T-cell (primary cell): ENCODE measurements at places on chromosomes 7 and 10. TPM values are rescaled to one million over a fixed set of nuclear protein-coding genes. Genes with fewer than 3 reads are reported as not detected.

INSIG1 gene
- total RNA-seq: 38.0 TPM

DNA sequence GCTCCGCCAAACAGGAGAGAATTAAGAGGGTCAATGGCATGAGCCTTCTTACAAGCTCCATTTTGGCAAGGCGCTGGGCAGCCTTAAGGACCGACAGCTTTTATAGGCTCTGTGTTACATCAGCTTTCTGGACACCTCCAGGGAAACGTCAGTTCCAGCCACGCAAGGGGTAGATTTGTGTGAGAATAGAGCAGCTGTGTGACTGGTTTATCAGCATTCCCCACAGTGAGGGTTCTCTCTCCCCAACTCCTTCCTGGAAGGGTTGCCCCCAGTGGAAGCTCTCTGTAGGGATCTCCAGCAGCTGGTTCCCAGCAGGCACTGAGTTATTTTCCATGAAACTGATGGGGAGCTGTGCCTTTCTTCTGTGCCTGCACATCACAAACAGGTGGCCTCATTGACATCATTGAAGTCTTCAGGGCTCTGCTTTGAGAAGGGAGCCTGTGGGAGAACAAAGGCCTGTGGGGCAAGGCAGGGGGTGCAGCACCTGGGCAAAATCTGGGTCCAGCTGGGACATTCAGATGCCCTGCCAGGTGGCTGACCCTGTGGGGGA, at the start of gene CUZD1:
Gene CUZD1 (minus strand): TSS at position 75 of the 550 bp plus-strand sequence. CDS start 14 bp downstream, at position 61.
- no peaks in the 10 kb centered on the region for H3K4me1 ChIP-seq
- no peak for DNase-seq
- no peaks in the 10 kb centered on the region for H3K27me3 ChIP-seq
- H3K36me3 ChIP-seq: peaks cover 22% of the 10 kb centered on the region

EBLN1 gene
- total RNA-seq: not detected

DNA sequence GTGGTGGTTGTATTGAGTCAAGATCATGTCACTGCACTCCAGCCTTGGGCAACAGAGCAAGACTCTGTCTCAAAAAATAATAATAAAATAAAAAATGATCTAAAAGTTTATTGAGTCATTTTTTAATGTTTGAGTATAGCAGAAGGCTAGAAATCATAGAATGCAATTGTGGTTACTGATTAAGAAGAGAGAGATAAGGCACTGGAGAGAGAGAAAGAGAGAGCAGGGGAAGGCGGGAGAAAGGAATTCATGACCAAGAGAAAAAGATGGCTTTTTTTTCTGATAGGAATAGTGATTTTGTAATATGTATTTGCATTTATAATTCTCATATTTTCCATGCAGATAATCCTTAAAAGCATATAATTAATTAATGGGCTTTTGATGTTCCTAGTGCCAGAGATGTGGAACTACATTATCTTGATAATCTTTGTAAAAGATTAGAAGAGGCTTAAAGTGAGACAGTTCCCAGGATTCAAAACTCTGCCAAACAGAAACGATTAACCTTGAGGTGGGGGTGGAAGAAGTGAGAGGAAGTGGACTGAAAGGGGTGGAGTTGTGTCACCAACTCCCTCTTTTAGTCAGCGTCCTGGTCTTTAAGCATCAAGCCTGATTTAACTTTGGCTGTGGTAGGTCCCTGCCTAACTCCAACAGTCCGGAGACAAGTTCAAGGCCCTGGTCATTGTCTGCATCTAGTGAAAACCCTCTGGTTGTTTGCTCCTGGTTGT, 76.2 kb downstream of the CHN2 start:
- DNase-seq: no peak
- H3K4me3 ChIP-seq: no peak overlapping the region
- H3K4me1 ChIP-seq: peaks cover 18% of the 10 kb centered on the region
- H3K36me3 ChIP-seq: no peaks in the 10 kb centered on the region
- H3K27me3 ChIP-seq: no peaks in the 10 kb centered on the region

DNA sequence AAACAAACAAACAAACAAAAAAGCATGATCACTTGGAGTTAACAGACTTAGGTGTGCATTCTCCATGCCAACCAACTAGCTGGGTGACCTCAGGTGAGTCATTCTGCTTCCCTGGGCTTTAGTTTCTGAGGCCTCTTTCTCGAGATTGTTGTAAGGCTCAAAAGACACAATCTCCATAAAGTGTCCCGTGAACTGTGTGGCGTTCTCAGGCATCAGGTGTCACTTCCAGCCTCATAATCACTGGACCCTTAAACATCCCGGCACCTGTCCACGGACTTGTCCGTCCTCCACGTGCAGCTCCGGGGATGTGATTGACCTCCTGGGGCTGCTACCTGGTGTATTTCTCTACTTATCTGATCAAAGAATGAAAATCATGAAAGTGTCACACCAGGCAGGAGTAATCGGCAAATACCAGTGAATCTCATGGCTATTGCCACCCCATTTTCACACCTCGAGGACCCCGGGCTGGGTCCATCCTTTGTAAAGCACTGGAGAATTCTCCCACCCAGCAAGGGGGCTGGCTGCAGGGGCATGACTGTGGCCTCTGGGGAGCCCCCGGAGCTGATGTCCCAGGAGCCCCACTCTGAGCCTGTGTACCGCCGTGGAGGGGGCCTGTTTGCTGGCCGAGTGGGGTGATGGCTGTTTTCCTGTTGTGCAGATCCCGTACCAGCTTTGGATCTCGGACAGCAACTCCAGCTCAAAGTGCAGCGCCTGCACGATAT, 189.8 kb upstream of the SH2B2 start:
- peaks cover 11% of the 10 kb centered on the region for H3K36me3 ChIP-seq
- H3K27me3 ChIP-seq: no peaks in the 10 kb centered on the region
- H3K4me1 ChIP-seq: no peaks in the 10 kb centered on the region

- peak overlapping the region; percentile 48 for H3K27ac ChIP-seq
- H3K4me1 ChIP-seq: peaks cover 81% of the 10 kb centered on the region
- no peak for DNase-seq
Observed at GRCh38 chr10:33132626-33133025, 174.6 kb upstream of the ITGB1 start.

DNA sequence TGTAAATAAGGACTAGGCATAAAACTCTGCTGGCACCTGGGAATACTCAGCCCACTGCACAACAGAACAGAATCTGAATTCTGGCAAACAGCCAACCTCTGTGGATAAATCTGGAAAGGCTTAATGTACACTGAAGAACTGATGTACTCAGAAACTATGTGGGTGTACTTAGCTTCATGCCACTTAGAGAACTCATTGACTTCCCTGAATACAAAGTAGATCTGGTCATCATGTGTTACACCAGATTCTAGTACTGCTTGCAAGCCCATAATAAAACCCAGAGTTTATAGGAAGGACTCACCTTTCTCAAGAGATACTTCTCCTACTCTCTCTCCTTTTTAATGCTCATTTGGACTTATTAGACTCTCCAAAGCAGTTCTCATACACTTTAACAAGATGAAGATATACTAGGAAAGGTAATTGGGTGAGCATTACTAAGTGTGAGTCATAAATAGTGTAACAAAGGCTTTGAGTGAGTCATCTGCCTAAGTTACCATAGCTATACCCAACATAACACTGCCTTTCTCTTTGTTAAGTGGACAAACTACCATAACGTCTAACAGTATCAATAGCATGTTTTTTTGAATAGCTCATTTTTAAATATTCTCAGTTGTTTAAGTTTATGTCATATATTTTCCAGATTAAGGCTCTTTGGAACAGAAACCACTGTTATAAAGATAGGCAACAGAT, 309.1 kb downstream of the MDFIC start:
- H3K4me1 ChIP-seq: peaks cover 9% of the 10 kb centered on the region
- DNase-seq: no peak
- H3K36me3 ChIP-seq: no peaks in the 10 kb centered on the region
- H3K4me3 ChIP-seq: no peak overlapping the region
- H3K27me3 ChIP-seq: no peaks in the 10 kb centered on the region
- peak overlapping the region; percentile 27 for H3K27ac ChIP-seq

HOXA3 gene
- 0.79 TPM for total RNA-seq

- H3K27me3 ChIP-seq: peaks cover 3% of the 10 kb centered on the region
- no peaks in the 10 kb centered on the region for H3K4me1 ChIP-seq
- no peak overlapping the region for H3K4me3 ChIP-seq
- DNase-seq: no peak
- H3K36me3 ChIP-seq: no peaks in the 10 kb centered on the region
Observed at GRCh38 chr10:80100861-80101695, 22.6 kb downstream of the TMEM254 start.

IFIT2 gene
- 13.9 TPM for total RNA-seq

DNA sequence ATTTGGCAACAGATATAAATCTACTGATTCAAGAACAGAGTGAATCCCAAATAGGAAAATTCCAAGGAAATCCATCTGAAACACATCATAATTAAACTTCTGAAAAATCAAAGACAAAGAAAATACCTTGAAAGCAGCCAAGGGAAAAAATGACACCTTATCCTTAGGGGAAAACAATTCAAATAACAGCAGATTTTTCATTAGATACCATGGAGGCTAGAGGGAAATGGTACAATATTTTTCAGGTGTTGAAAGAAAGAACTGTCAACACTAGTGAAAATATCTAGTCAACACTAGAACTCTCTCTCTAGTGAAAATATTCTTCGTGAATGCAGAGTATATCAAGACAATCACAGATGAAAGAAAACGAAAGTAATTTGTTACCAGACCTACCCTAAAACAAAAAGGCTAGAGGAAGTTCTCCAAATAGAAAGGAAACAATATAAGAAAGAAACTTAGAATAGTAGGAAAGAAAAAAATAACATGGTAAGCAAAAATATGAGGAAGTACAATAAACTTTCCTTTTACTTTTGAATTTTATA, 5.7 kb upstream of the FAM241B start:
- H3K4me3 ChIP-seq: no peak overlapping the region
- peaks cover 12% of the 10 kb centered on the region for H3K4me1 ChIP-seq
- DNase-seq: no peak
- peaks cover 5% of the 10 kb centered on the region for H3K27me3 ChIP-seq

GRCh38 chr10:128125416-128125943, 743 bp downstream of the MKI67 start:
- H3K36me3 ChIP-seq: no peaks in the 10 kb centered on the region
- H3K4me1 ChIP-seq: peaks cover 27% of the 10 kb centered on the region
- peak overlapping the region; percentile 70 for H3K4me3 ChIP-seq
- DNase-seq: no peak
- H3K27me3 ChIP-seq: peaks cover 17% of the 10 kb centered on the region

GRCh38 chr7:98823226-98823625, 46.6 kb downstream of the TMEM130 start:
- no peak overlapping the region for H3K27ac ChIP-seq
- no peaks in the 10 kb centered on the region for H3K27me3 ChIP-seq
- no peaks in the 10 kb centered on the region for H3K4me1 ChIP-seq
- H3K36me3 ChIP-seq: no peaks in the 10 kb centered on the region

BRAT1 gene
- 24.6 TPM for total RNA-seq

- DNase-seq: no peak
- no peaks in the 10 kb centered on the region for H3K36me3 ChIP-seq
- H3K4me1 ChIP-seq: no peaks in the 10 kb centered on the region
- no peak overlapping the region for H3K27ac ChIP-seq
- no peaks in the 10 kb centered on the region for H3K27me3 ChIP-seq
Observed at GRCh38 chr7:28054531-28055160, 125.9 kb downstream of the JAZF1 start.

- no peak overlapping the region for H3K4me3 ChIP-seq
- no peak overlapping the region for H3K27ac ChIP-seq
- no peaks in the 10 kb centered on the region for H3K4me1 ChIP-seq
- no peak for DNase-seq
Observed at GRCh38 chr7:134245253-134245652, 71.5 kb downstream of the SLC35B4 start.

DNA sequence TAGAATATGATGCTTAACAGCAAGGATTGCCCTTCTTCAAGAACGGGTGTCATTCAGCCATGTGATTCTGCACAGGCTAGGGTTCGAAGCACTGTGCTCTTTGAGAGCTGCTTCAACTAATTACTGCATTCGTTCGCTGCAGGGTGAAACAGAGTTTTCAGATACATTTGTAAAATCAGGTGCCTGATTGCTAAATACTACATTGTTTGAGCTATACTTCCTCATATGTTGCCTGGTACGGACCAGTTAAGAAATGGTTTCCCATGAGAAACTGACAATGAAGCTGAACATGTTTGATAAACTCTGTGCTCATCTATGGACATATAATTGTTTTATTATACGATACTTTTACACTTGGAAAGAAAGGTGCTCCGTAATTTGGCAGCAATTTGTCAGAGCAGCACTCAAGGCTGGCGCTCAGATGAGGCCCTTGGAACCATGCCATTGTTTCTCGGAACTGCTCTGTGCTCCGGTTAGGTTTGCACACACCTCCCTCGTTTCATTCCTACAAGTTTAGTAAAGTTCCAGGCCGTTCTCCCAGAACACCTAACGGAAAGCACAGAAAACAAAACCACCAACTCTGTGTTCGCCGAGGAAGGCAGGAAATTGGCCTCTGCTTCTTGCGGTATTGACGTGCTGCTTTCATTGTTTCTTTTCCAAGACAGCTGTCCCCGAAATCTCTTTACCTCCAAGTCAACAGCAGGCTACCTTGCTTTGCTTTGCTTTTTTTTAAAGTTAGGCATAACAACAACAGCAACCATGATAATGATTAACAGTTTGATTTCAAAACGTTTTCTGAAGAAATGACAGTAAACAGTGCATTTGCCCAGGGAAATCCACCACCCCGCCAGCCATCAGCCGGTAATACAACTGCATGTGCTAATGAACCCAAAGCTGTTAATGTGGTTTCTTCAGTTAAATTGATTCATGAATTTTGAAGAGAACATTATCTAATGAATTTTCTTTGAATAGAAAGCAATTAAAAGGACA, 206.9 kb downstream of the EBF3 start:
- H3K27ac ChIP-seq: no peak overlapping the region
- H3K4me1 ChIP-seq: peaks cover 3% of the 10 kb centered on the region
- H3K36me3 ChIP-seq: peaks cover 2% of the 10 kb centered on the region
- DNase-seq: no peak

DNA sequence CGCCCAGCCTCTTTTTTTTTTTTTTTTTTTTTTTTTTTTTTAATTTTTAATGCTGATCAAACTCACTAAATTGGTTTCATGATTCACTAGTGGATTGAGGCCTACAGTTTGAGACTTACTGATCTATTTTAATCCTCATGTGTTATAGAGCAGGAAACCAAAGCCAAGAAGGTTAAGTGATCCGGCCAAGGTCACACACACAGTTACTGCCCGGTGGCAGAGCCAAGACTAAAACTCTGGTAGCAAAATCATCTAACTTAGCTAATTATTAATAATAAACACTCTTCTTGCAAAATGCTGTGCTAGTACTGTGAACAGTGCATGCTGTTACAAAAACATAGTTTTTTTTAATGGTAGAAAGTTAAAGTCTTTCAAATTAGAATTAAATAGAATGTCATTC, 188.3 kb upstream of the NFE2L3 start:
- H3K4me3 ChIP-seq: no peak overlapping the region
- H3K27ac ChIP-seq: no peak overlapping the region
- no peaks in the 10 kb centered on the region for H3K36me3 ChIP-seq
- peaks cover 7% of the 10 kb centered on the region for H3K27me3 ChIP-seq
- peaks cover 16% of the 10 kb centered on the region for H3K4me1 ChIP-seq

GIMAP4 gene
- total RNA-seq: 121 TPM

- no peaks in the 10 kb centered on the region for H3K27me3 ChIP-seq
- no peaks in the 10 kb centered on the region for H3K36me3 ChIP-seq
- no peaks in the 10 kb centered on the region for H3K4me1 ChIP-seq
- no peak overlapping the region for H3K4me3 ChIP-seq
- no peak overlapping the region for H3K27ac ChIP-seq
Observed at GRCh38 chr10:66698069-66698468, 227.8 kb upstream of the LRRTM3 start.
